Karpas-422 (cell line): ENCODE measurements at places on chromosomes 2 and 18. TPM values are rescaled to one million over a fixed set of nuclear protein-coding genes. Genes with fewer than 3 reads are reported as not detected.

Gene HRH4
- total RNA-seq, result 0.15 TPM in 1 of 2 replicates, not detected in the other

Gene PSTPIP2
- total RNA-seq, result not detected in 2 replicates

Gene MLPH
- not detected in 2 replicates for total RNA-seq

Gene C2orf69
- total RNA-seq, result 14.3 and 21.1 TPM in 2 replicates

DNA sequence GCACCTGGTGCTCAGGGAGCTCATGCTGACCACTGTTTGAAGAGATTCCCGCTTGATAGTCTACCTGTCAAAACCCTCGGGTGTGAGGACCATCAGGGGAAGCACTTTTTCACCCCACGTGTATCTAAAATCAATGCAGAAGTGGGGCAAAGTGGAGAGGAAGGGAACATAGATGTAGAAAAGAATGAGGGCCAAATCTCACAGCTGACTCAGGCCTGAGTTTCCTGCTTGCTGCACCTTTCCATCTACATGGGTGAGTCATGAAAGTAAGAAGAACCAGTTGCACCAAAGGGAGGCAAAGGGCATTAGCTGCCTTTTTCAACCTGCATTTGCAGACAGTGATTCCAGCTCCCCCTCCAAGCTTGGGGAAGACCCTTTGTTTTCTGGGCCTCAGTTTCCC, 100.2 kb upstream of the MYCN start:
- DNase-seq, result no peak

GRCh38 chr2:107804608-107805498, 21.8 kb upstream of the RGPD4 start:
- DNase-seq, result no peak

DNA sequence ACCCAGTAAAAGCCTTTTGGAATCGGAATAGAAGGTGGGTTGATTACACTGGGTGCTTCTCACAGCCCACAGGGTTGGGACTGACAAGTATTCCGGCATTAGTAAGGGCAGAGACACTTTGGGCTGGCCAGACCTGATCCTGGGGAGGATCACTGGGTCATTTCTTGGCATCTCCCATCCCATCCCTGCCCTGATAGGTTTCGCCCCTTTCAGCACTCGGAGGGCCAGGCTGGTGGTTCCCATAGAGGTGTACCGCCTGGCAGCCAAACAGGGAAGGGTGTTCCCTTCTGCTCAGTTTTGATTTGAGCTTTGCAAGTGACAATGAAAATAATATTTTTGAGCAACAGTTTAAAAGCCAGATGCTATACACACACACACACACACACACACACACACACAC, 37.3 kb downstream of the CYP1B1 start:
- DNase-seq, result no peak

DNA sequence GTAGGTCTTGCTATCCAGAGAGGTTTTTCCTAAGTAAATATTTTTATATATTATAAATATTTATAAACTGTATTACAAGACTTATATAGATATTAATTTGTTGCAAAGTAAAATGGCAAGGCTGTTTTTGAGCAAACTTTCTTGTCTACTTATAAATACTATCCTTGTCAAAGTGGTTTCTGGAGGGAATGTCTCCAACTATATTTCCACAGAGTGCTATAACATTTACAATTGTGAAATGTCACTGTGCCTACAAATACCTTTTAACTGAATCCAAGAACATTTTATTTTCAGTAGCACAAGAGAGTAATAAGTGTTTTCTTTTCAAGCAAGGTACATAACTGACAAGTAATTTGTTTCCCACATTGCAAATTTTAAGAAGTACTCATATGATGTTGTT, 256.8 kb downstream of the ZNF385B start:
- DNase-seq, result no peak

- DNase-seq, result peak; percentile 53
Measured at GRCh38 chr2:134120406-134120732, 133.5 kb upstream of the MGAT5 start.

- DNase-seq, result no peak
Measured at GRCh38 chr2:226383461-226383860, 416.2 kb downstream of the IRS1 start.

GRCh38 chr2:29705616-29706015, 215.8 kb downstream of the ALK start:
- DNase-seq, result no peak
